ENCODE measurements at places on chromosomes 7 and 10.
A peak's percentile ranks its signal among the peaks of the same experiment; 100 is the strongest.

DNA sequence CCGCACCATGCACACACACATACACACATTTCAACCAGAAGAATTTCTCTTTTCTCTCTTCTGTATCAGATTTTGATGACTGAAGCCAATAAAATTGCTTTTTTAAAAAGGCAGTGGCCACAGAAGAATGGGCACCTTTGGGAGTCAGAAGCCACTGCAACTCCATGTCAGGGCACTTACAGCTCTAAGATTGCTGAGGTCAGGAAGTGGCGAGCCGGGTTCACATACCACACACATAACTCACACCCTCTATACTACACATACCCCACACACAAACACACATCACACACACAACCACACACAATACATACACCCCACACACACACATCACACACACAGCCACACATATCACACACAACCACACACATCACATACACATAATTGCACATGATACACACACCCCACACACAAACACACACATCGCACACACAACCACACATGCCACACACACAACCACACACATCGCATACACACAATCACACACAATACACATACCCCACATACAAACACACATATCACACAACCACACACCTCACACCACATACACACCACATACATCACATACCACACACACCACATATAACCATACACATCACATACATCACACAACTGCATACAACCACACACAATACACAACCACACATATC is 31.2 kb downstream of the GPRIN2 start:
- DNase-seq, result no peak

GRCh38 chr7:92621026-92621540 is 30.9 kb upstream of the FAM133B start:
- DNase-seq, result peak; percentile 85

DNA sequence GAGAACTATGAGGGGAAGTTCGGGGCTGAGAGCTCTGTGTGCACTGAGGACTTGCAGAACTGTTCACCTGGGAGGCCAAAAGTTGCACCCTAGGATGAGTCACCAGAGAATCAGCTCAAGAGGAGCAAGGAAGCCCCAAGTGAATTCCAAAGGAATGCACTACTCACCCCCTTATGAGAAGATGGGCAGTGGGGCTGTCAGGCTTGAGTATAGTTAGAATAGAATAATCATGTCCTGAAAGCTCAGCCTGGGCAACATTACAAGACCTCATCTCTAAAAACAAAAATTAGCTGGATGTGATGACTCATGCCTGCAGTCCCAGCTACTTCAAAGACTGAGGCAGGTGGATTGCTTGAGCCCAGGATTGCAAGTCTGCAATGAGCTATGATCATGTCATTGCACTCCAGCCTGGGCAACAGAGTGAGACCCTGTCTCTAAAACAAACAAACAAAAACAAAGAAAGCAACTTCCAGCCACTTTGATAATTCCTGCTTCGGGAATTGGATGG is 30.0 kb downstream of the MAP3K8 start:
- no peak for DNase-seq

- DNase-seq, result peak; percentile 41
Measured at GRCh38 chr10:63633677-63634487, 112.7 kb downstream of the REEP3 start.

- no peak for DNase-seq
Measured at GRCh38 chr10:23198940-23199767, 7.0 kb downstream of the PTF1A start.

- DNase-seq, result no peak
Measured at GRCh38 chr7:137980308-137980707, 21.6 kb downstream of the CREB3L2 start.

GRCh38 chr10:100827819-100828737 is 82.7 kb downstream of the PAX2 start:
- DNase-seq, result no peak

GRCh38 chr7:2774935-2775334 is 69.2 kb downstream of the GNA12 start:
- no peak for DNase-seq

GRCh38 chr10:51894771-51895578 is 195.6 kb upstream of the CSTF2T start:
- DNase-seq, result no peak

DNA sequence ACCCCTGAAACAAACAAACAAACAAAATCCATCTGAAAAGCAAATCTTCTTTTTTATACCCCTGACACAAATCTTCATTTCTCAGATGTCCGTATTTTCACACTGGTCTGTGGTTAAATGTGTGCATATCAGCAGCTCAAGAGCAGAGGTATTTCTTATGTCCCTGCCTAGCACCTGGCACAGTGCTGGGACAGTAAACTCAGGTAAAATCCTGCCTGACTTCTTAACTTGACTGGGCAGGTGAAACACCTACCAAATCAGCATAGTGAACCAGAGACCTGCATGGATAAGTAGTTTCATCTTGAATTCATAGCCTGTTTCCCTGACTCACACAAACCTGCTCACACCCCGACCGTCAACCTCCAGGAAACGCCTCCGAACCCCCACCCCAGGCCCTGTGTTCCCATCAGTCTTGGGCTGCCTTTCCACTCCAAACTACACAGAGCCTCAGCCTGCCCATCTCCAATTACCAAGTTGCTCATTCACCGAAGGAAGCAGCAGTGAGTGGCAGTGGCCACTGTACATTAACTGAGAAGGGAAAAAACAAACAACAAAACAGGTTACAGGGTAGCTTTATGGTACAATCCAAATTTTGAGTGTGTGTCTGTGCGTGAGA is 109.9 kb downstream of the HECTD2 start:
- DNase-seq, result no peak

- no peak for DNase-seq
Measured at GRCh38 chr7:150963707-150964559, 14.2 kb downstream of the KCNH2 start.

- no peak for DNase-seq
Measured at GRCh38 chr10:31062856-31063255, 31.2 kb upstream of the ZNF438 start.

DNA sequence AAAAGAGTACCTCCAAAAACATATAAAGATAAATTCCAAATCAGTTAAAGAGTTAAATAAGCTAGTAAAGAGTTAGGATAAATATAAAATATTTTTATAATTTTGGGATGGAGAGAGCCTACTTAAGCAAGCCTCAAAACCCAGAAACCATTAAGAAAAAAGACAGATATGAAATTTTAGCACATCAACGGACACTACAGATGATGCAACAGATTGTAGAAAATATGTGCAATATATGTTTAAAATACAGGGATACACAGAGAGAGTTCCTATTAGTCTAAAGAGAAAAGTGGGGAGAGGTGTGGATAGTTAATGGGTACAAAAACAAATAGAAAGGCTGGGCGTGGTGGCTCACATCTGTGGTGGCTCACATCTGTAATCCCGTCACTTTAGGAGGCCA is 23.6 kb upstream of the USP54 start:
- DNase-seq, result no peak

DNA sequence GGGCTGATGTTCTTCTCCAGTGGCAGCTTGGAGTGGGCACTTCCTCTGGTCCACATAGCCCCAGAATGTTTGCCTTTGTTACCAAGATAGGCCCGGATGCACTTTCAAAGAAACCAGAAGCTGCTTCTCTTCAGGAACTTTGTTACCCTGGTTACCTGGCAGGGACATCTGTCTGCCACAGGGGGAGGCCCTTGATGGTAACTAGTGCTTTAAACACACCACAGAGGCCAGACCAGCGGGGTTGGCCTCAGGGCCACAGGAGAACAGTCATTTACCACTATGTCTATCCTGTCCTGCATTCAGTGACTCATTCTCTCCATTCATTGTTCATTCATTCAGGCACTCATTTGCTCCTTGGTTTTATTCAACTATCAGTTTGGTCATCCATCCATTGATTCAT is 11.9 kb upstream of the PLEKHA1 start:
- no peak for DNase-seq

DNA sequence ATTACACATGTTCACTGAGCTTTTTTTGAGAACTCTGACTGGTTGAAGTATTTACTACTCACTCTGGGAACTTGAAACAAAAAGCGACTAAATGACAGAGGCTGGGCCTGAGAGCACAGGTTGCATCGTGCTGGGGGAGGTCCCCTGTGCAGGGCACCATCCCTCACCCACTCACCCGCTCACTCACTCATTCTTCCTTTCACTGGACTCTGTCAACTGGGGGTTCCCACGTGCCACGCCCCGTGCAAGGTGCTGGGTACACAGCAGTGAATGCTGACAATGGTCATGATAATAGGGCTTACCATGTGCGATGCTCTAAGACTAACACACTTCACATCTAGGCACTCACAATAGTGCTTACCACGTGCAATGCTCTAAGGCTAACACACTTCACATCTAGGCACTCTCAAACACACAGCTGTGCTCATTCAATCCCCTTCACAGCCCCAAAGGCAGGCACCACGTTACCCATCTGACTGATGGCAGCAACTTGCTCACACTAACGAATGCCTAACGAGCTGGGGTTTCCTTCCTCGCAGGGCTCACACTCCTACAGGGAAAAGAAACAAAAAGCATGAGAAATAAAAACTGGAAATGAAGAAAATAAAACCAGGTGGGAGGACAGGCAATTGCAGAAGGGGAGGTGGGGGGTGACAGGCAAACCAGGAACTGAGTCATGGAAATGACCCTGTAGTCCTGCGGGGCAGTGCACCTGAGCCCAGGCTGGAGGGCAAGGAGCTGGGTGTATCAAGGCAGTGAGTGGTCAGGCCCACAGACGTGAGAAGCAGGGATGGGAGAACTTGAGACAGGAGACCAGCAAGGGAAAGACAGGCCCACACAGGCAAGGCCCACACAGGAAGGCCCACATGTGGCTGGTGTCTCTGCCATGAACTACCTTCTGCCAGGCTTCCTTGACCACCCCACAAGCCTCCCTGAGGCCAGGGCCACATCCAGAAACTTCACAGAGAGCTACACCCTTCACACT is 147.0 kb upstream of the FAM20C start:
- no peak for DNase-seq

- no peak for DNase-seq
Measured at GRCh38 chr10:97090035-97090434, 95.7 kb downstream of the SLIT1 start.

GRCh38 chr7:139991269-139991666 is 71.5 kb downstream of the PARP12 start:
- DNase-seq, result no peak

GRCh38 chr10:100874702-100875483 is 37.9 kb upstream of the SLF2 start:
- DNase-seq, result no peak

- DNase-seq, result no peak
Measured at GRCh38 chr10:73339436-73339835, 19.2 kb downstream of the CFAP70 start.

GRCh38 chr10:3330663-3331062 is 158.1 kb upstream of the PITRM1 start:
- DNase-seq, result no peak

DNA sequence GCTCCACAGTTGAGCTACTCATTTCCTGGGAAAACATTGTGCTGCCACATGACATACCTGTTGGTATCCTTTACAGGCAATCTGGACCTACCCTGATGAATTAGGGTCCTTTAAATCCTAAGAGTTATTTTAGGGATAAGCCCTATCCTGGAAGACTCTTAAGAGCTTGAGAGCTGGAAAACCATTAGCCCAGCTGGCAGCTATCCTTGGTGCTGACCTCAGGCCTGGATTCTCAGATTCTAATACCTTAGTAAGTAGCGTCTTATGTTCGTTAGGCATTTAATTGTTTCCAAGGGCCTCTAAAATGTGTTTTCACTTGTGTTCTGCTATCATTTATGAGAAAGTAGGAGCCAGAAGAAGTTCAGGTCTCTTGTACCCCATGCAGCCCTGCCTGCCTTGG is 93.0 kb upstream of the SORCS3 start:
- no peak for DNase-seq

GRCh38 chr7:112596260-112596659 is 115.5 kb downstream of the LSMEM1 start:
- no peak for DNase-seq

DNA sequence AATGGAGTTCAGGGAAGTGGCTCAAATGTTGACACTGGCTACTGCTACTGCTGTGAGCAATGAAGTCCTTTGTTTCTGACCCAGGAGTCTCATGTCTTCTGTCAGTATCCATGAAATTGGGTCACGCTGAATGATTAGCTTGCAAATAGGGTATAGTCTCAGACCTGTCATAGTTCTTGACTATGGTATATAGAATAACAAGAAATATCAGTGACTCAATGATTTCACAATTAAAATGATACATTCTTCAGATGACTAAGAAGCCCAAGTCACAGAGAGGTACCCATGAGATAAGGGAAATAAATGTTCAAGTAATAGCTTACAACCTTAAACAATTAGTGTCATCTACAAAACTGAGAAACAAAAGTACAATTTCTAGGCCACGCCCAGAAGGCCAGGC is 89.3 kb downstream of the LYZL2 start:
- DNase-seq, result no peak

DNA sequence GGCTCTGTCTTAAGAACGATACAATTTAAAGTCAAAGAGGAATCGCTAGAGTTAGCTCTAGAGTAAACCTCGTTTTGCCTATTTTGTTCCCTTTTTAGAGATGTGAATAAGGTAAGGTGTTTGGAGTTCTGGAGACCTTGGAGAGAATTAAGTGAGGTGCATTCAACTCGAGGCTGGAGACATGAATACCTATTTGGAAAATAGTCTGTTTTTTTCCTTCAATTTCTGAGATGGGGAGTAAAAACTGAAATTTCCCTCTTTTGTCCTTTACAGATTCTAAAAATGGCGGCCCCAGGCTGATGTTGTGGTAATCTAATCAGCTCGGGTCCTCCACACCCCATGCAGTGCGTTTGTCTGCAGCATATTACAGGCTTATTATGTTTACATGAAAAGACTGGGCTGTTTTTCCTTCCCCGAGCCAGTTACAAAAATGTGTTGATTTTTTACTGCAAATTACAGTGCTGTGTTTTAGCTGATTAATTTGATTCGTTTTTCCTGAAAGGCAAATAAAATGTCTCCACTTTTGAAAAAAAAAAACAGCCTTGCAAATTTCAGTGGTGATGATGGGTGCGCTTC is 1.5 kb downstream of the KMT2E start:
- peak; percentile 36 for DNase-seq

DNA sequence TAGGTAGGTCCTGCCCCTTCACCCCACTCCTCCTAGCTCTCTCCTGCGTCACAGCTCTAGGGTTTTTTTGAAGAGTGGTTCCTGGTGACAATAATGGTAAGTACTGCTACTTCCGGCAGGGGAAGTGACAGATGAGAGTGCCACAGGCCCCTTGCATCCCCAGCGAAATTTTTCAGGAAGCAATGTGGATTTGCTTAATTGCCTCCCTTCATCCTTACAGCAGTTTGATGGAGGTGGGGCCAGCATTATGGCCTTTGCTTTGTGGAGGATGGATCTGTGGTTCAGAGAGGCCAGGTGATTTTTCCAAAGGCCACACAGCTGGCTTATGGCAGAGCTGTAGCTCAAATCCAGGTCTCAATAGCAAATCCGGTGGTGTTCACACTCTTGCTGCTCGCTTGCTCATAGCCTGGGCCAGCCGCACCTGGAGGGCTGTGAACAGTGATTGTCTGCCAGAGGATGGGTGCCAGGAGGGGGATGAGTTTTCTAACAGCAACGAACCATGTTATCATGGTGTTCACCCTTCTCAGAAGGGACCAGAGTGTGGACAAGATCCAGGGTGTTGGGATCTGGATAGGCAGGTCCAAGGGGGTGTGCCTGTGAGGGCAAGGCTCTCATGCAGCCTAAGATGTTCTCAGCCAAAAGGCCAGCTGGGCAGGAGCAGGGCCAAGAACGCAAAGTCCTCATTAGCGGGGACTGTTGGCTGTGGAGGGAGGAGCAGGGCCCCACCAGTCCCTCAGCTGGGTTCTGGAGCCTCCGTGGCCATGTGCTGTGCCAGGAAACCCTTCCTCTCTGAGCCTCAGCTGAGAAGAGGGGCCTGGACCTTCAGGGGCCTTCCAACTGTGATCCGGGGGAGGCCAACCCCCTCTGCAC is 89.0 kb downstream of the EMX2 start:
- DNase-seq, result no peak

Measured in DMS 273 treated with DMSO at 0.1 percent for 48 hours (cell line).